ENCODE measurements at places on chromosomes 12 and 14.

DNA sequence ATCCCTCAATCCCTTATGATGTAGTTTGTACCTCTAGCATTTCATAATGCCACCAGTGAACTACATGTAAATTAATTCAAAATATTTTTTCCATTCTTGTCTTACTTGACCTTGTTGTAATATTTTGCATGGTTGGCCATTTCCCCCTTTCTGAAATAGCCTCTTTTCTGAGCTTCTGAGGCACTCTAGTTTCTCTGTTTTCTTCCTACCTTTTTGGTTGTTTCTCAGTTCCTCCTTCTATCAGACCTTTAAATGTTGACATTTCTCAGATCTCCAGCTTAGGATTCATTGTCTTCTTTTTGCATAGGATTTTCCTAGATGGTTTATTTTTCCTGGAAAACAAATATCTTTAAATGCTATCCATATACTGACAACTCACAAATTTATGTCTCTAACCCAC, 9.8 kb upstream of the RMST start:
- DNase-seq, result no peak

GRCh38 chr12:92185052-92185451, 39.4 kb upstream of the BTG1 start:
- DNase-seq, result no peak

DNA sequence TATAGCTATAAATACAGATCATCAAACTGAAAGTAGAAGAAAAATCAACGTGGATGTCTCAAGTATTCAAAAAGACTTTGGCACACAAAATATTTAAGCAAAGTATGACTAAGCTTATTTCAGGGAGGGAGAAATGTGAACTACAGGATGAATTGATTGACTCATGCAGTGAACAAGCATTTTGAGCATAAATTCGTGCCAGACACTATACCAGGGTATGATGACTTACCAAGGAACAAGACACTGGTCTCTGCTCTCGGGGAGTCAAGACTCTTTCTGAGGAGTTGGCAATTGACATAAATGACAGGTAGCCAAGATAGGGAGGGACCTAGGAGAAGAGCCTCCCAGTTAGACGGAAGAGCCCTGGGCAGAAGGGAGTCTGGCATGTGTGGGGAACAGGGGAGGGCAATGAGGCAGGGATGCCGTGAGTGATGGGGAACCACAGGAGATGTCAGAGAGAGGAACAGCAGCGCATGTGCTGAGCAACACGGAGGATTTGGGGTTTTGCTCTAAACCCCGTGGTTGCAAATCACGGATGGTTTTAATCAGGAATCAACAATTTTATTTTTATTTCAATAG, 115.2 kb downstream of the TMEM132D start:
- no peak for DNase-seq

DNA sequence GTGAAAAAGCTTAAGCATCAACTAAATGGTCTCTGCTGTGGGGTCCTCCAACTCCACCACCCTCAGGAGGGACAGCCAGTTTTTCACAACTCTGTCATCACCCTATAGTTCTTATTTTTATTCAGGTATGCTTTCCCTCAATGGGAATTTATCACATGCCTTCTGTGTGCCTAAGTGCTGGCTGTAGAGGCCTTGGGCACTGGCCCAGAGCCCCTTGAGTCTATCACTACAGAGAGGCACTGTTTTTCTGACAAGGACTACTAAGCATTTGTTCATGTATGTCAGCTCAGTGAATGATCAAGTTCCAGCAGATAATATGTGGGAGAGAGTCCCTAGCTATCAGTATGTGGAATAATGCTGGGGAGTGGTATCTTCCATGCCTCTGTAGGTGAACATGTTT, 463.9 kb downstream of the NPAS3 start:
- DNase-seq, result no peak

DNA sequence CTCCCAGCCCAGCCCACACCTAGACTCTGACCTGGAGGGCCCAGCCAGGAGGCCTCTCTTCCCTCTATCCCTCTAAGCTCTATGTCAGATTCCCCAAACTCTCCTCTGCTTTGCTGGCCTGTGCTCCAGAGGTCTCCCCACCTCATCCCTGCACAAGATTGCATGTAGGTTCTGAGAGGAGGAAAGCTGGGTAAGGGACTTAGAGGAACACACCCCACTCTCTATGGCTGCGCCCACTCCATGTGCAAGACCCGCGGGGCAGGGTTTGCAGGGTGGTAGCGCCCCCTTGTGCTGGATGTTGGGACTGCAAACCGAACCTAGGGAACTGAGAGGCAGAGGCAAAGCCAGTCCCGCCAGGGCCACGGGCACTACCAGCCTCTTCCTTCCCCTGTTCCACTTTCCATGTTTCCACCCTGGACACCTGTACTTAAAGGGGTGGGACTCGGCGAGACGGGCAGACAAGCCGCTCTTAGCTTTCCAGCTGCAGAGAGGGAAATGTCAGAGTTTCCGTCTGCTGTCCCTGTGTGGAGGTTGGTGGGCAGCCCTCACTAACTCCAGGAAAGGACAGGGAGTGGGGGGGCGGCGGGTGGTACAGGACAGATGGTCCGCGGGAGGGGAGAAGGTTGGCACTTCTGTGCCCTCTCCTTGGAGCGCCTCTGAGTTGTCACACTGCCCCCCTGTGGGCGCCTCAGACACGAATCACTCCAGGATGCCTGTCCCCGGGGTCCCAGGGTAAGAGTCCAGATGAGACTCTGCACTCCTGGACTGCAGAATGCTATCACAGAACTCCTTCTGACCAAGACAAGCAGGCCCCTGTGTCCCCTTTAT, 16.8 kb downstream of the MMP14 start:
- DNase-seq, result peak; percentile 90

DNA sequence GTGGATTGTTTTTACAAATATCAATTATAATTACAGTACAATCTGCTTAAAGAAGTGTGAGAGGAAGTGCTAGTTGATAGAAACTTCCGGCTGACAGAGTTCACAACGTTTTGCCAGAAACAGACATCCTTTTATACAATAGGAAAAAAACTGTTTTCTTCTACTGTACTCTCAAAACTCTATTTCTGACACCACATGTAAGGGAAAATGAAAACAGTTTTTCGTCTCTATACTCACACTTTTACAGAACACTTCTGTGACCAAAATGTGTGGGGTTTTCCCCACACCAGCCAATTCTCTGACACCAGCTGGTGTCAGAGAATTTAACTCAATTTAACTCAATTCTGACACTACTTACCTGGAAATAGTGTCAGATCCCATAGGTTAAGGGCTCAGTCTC, 24.2 kb upstream of the HIF1A start:
- DNase-seq, result peak; percentile 49

DNA sequence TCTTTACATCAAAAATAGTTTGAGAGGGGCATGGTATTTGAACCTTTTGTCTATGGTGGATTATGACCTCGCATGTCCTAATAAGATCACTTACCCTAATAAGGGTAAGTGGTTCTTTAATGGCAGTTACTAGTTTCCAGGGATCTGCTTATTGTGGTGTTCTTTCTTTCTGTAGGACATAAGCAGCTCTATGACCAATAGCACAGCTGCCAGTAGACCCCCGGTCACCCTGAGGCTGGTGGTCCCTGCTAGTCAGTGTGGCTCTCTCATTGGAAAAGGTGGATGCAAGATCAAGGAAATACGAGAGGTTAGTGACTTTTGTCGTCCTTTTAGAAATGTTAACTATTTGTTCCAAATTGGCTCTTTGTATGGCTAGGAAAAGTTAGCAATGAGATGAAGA, 7.2 kb downstream of the PCBP2 start:
- DNase-seq, result no peak
